ENCODE measurements at places on chromosomes 1 and 21. TPM values are rescaled to one million over a fixed set of nuclear protein-coding genes. Genes with fewer than 3 reads are reported as not detected.

DNA sequence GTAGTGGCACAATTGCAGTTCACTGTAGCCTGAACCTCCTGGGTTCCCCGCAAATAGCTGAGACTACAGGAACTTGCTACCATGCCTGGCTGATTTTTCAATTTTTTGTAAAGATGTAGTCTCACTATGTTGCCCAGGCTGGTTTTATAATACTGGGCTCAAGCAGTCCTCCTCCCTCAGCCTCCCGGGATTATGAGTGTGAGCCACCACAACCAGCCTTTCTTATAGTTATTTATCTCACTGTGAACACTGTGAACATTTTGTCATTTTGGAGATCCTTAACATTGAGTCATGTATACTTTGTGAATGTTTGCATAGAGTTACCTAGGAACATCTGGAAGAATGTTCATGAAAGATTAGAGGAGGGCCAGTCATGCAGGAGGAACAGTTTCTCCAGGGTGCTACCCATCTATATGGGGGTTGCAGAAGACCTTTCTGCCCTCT, 127.1 kb upstream of the CACYBP start:
- DNase-seq: peak; percentile 64

DNA sequence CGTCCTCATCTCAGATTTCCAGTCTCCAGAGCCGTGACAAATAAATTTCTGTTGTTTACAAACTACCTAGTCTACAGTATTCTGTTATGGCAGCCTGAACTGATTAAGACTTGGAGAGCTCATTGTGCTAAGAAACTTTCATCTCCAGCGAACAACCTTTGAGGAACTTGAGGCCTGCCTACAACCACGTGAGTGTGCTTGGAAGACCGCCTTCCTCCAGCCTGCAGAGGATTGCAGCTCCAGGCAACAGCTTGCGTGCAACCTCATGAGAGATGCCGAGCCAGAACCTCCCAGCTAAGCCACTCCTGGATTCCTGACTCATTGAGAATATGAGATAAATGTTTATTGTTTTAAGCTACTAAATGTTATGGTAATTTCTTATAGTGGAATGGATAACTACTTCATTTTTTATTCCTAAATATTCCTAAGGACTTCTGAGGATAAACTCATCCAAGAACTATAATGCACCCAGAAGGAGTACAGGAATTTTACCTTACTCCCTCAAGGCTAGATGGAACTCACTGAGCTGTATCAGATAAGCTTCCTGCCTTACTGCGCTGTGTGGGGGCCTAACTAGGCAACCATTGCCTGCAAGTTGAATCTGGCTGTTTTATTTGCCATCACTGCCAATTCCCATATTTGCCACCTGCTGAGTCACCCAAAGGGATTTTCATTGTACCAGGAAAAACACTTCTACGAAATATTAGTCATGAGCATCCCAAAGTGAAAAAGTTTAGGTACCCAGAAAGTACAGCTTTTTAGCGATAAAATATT, 17.6 kb downstream of the FAM177B start:
- peak; percentile 85 for DNase-seq

- peak; percentile 22 for DNase-seq
These were observed 4.8 kb upstream of the LRRC8B start for GRCh38 chr1:89519779-89520358.

- no peak for DNase-seq
These were observed 108.3 kb downstream of the POU2F1 start for GRCh38 chr1:167328816-167329483.

DNA sequence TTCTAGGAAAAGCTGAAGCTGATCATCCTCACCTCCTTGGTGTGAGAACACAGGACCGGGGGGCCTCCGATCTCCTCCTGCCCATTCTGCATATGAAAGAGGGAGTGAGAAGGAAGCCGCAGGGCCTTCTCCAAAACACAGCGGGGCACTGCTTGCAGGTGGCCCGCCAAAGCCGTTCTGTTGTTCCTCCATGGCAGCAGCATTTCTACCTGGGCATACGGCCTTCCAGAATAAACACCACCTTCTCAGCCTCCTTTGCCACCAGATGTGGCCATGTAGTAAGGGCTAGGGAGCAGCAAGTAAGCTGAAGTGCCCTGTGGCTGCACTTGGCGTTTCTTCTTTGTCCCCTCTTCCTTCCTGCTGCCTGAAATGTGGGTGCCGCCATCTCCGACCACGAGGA, 214.9 kb downstream of the TOMM20 start:
- DNase-seq: no peak

GRCh38 chr1:51973587-51974474, 16.7 kb downstream of the RAB3B start:
- no peak for DNase-seq

- DNase-seq: no peak
These were observed 62.3 kb upstream of the COL24A1 start for GRCh38 chr1:86218859-86219258.

- no peak for DNase-seq
These were observed 19.4 kb downstream of the AGRN start for GRCh38 chr1:1039145-1039910.

GRCh38 chr1:160789702-160790611, 6.0 kb upstream of the LY9 start:
- no peak for DNase-seq

DNA sequence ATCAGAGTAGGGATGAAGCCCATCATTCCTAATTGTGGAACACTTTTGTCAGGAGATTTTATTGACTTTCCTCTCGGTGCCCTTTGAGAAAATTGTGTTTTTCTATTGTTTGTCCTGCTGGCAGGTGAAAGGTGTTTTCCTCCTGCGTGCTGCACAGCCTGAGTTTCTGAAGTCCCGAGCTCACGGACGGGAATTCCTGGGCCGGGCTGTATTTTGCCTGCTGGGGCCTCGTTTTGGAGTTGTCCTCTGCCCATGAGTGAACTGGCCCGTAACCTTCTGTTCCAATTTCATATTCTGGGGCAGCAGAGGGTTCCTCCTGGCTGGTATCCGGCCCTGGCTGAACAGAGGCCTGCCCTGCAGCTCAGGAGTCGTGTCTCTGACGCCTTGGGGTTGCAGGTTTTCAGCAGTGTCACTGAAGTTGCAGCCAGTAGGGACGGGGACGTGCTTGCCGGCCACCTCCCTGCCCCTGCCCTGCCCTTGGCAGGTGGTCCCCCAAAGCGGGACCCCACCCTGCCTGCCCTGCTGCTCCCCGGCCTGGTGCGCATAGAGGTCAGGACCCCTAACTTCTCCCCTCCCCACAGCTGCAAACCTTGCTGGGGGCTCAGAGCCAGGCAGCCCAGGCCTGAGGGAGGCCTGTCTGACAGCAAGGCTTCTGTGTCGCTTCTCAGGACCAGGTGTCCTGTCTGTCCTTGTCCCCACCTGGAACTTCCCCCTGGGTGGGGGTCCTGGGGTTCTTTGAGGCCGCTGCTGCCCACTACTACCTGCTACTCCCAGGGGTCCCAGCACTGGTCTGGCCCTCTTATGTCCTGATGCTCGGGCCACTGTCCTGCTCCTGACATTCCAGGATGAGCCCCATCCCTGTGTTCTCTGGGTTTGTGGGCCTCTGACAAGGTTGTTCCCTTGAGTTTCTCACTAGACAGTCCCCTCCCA, 49.0 kb downstream of the SLX9 start:
- DNase-seq: no peak

DNA sequence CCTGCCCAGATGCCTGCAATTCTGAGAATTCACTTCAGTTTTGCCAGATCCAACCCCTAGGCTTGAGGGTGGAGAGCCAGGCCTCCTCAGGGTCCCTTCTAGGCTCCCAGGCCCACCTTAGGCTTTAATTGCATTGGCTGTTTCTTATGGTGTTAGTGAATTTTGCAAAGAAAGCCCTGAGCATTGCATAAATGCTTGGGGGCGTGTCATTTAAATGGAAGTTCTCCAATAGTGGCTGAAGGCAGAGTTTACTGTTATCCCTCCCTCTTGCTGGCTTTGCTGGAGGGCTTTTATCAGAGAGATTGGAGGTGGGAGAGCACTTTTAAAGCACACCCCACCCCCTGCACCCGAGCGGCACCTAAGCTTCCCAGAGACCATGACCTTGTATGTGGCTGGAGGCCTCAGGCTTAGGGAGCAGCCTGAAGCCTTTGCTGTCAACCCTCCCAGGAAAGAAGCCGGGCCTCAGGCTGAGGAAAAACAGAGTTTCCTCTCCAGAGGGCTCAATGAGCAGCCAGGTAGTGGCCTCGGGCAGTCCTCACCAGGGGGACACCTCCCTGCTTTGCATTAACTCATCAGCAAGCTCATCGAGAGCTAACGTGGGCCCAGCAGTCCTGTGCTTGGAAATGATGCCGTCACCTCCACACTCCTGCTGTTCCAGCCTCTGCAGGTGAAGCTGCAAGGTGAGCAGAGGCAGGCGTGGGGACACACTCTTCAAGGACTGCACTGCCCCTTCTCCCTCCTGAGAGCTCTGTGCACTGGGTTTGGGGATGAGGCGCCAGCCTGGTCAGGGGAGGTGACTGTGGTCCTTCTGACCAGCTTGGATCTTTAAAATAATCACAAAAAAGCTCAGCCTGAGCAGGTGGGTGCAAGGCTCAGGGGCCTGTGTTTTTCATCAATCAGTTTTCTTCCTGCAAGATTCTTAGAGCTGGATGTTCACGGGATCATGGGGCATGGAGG, 58.0 kb downstream of the STUM start:
- DNase-seq: no peak

The GUCA2B gene
- not detected for total RNA-seq

The ADCY10 gene
- total RNA-seq: 0.17 TPM

The ANKRD45 gene
- 1.7 TPM for total RNA-seq
